ENCODE measurements at places on chromosomes 1 and 21. TPM values are rescaled to one million over a fixed set of nuclear protein-coding genes. Genes with fewer than 3 reads are reported as not detected.

Gene HLX
- 53.5 TPM for total RNA-seq

Gene SPRR1B
- not detected for total RNA-seq

Gene DCST2
- not detected for total RNA-seq

Gene TCP10L
- 2.5 TPM for total RNA-seq

DNA sequence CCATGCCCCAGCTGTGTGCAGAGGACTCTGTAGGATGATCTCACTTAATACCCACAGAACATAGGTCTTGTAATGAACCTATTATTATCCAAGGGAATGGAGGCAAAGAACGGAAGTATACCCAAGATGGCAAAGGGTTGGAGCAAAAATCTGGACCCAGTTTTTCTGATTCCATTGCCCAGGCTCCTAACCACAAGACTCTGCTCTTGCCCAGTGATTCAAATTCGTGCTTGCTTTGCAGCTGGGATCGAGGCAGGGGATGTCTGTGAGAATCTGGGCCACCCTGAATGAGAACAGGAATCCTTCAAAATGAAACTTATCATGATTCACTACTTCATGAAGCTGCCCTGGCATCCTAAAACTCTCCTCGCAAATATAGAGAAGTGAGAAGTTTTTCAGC, 97.5 kb upstream of the KCNJ6 start:
- no peaks in the 10 kb centered on the region for H3K36me3 ChIP-seq
- H3K4me3 ChIP-seq: no peak overlapping the region
- DNase-seq: no peak
- H3K27me3 ChIP-seq: no peaks in the 10 kb centered on the region

GRCh38 chr1:223345720-223346119, 18.3 kb downstream of the SUSD4 start:
- no peaks in the 10 kb centered on the region for H3K4me1 ChIP-seq
- no peaks in the 10 kb centered on the region for H3K36me3 ChIP-seq
- no peak overlapping the region for H3K27ac ChIP-seq
- H3K27me3 ChIP-seq: no peaks in the 10 kb centered on the region
- H3K4me3 ChIP-seq: no peak overlapping the region

Measured in sigmoid colon (tissue), 7 donors.